AG10803 (cell line): ENCODE measurements at places on chromosomes 7 and 10.
A peak's percentile ranks its signal among the peaks of the same experiment; 100 is the strongest.

DNA sequence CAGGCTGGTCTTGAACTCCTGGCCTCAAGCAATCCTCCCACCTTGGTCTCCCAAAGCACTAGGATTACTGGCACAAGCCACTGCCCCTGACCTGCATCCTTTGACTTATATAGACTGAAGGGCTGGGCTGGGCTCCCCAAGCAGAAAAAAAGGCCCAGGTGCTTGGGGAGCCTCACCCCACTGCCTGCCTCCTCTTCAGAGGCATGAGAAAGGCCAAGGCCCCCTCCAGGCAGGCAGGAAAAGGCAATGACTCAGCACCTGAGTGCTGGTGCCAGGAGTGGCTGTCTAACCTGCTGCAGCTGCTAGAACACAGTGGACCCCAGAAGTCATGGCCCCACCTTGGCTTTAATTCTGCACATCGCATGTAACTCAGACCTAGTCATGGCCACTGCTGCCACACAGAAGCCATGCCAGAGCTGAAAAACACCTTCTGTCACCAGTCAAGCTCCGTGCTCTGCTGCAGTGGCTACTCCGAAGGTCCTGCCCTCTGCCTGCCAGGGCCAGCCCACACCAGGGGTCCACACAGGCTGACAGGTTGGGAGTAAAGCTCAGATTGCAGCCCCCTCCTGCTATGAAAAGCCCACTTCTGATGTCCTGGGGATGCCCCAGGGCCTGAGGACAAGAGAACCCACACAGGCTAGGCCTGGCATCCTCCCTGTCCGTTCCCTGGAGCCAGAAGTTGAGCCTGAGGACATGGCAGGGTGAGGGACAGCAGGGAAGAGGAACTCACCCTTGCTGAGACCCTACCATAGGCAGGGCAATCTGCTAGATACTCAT, 48.5 kb downstream of the GRID1 start:
- no peak for DNase-seq

DNA sequence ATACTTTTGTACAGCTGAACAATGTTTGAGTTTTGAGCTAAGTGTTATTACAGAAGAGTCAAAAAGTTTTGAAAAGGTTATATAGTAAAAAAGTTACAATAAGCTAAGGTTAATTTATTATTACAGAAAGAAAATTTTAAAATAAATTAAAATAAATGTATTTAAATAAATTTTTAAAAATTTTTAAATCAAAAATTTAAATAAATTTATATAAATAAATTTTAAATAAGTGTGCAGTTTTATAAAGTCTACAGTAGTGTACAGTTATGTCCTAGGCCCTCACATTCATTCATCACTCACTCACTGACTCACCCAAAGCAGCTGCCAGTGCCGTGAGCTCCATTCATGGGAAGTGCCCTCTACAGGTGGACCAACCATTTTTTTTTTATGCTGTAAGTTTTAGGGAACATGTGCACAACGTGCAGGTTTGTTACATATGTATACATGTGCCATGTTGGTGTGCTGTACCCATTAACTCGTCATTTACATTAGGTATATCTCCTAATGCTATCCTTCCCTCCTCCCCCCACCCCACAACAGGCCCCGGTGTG, 462.9 kb upstream of the ZMIZ1 start:
- DNase-seq: no peak

- DNase-seq: peak; percentile 44
Observed at GRCh38 chr10:77287647-77288120, 349.9 kb downstream of the KCNMA1 start.

GRCh38 chr7:45686441-45687184, 112.4 kb downstream of the ADCY1 start:
- DNase-seq: no peak
